ENCODE measurements at places on chromosomes 13 and 19.

- DNase-seq: no peak
Measured at GRCh38 chr19:20470345-20471135, 95.0 kb downstream of the ZNF737 start.

DNA sequence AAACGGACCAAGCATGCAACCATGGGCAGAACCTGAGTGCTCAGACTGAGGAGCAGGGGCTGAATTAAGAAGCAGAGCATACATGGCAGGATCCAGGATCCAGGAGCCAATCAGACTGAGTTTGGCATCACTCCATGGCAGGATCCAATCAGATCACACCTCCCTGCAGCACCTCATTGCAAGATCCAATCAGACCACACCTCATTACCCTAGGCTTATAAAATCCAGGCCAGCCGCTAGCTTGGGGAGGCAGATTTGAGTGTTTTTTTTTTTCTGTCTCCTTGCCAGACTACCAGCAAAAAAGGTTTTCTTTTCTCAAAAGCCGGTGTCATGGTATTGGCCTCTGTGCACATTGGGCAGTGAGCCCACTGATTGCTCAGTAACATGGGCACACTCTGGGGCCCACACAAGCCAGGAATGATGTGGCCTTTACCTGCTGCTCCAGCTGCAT is 127.9 kb upstream of the GJB6 start:
- no peak for DNase-seq

DNA sequence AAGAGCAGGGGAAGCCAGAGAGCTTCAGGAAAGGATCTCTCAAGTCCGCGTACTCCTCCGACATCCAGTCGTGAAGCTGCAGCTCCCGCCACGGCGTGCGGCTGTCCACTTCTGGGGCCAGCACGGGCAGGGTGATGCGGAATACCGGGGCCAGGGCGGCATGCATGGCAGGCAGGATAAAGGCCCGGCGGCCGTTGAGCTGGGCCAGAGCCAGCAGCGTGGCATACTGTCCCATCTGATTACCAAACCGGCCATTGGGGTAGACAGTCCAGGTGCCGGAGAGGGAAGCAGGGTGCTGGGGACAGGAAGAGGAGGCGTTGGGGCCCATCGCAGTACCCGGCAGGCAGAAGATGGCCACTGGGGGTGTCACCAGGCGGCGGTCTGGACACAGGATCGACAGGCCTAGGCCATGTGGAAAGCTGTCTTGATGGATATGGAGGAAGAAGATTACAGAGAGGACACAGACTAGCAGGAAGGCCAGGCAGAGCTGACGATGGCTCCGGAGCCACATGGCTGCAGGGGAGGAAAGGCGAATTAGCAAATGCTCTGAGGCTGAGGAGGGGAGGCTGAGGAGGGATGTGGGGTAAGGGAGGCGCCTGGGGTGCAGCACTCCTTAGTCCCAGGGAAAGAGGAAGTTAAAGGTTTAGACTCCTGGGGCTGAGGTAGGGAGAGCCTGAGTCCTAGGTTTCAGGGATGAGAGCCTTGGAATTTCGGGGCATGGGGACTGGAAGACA is 1.5 kb downstream of the FUT1 start:
- no peak for DNase-seq

GRCh38 chr19:58277748-58278540 is 811 bp upstream of the ZNF8 start:
- DNase-seq: no peak

- DNase-seq: no peak
Measured at GRCh38 chr19:19267305-19267704, 5.8 kb downstream of the TM6SF2 start.

GRCh38 chr19:2488405-2488941 is 12.5 kb downstream of the GADD45B start:
- DNase-seq: no peak
